ENCODE measurements at places on chromosomes 3 and 15. TPM values are rescaled to one million over a fixed set of nuclear protein-coding genes. Genes with fewer than 3 reads are reported as not detected.

The ATP13A4 gene
- total RNA-seq = 3.0 TPM

The GOLGA6L10 gene
- 2.4 TPM for total RNA-seq

The TRIM71 gene
- total RNA-seq = not detected

The SCAANT1 gene
- total RNA-seq = not detected

Data from CD4-positive, alpha-beta memory T cell (primary cell).